ENCODE measurements at places on chromosomes 16 and 17. TPM values are rescaled to one million over a fixed set of nuclear protein-coding genes. Genes with fewer than 3 reads are reported as not detected.

GP1BA gene
- not detected for total RNA-seq

CFAP119 gene
- 2.9 TPM for total RNA-seq

ERN2 gene
- total RNA-seq = 0.19 TPM

C16orf46 gene
- 0.06 TPM for total RNA-seq

SPNS2 gene
- 0.66 TPM for total RNA-seq

UTS2R gene
- total RNA-seq = not detected

SIAH1 gene
- total RNA-seq = 27.6 TPM

UMOD gene
- not detected for total RNA-seq

PRAC1 gene
- total RNA-seq = not detected

TBX6 gene
- 0.12 TPM for total RNA-seq

CHP2 gene
- total RNA-seq = not detected

HOXB8 gene
- total RNA-seq = not detected

DNAAF1 gene
- 0.06 TPM for total RNA-seq

FKBP10 gene
- 354 TPM for total RNA-seq

B4GALNT2 gene
- total RNA-seq = 1.5 TPM

RAB37 gene
- 1.1 TPM for total RNA-seq

LGALS9 gene
- total RNA-seq = 3.0 TPM

FOXC2 gene
- 3.4 TPM for total RNA-seq

NPIPA1 gene
- 45.0 TPM for total RNA-seq

ANTKMT gene
- total RNA-seq = 24.5 TPM

TBC1D3G gene
- total RNA-seq = not detected

FBXW10 gene
- total RNA-seq = under 0.01 TPM

ATP2A1 gene
- total RNA-seq = 0.12 TPM

HEATR9 gene
- not detected for total RNA-seq

SBK1 gene
- total RNA-seq = not detected

AATK gene
- 1.3 TPM for total RNA-seq

RBFOX1 gene
- total RNA-seq = not detected

CACNG1 gene
- total RNA-seq = not detected

CDRT4 gene
- total RNA-seq = 0.92 TPM

MRPL28 gene
- total RNA-seq = 79.5 TPM

CCL1 gene
- total RNA-seq = not detected

PLD6 gene
- total RNA-seq = 3.5 TPM

EVI2B gene
- 0.13 TPM for total RNA-seq

CTRB2 gene
- total RNA-seq = not detected

ACSM2A gene
- total RNA-seq = not detected
